Psoas muscle (tissue), 8 donors: ENCODE measurements at places on chromosomes 2 and 18. TPM values are rescaled to one million over a fixed set of nuclear protein-coding genes. Genes with fewer than 3 reads are reported as not detected.

The MC4R gene
- total RNA-seq = not detected

The VSNL1 gene
- total RNA-seq = not detected

The OST4 gene
- 186 TPM for total RNA-seq

The DYNC2LI1 gene
- total RNA-seq = 9.2 TPM

The LYPD6 gene
- not detected for total RNA-seq

The CNGA3 gene
- not detected for total RNA-seq

GRCh38 chr18:26255695-26256622 is 29.7 kb downstream of the TAF4B start:
- H3K27ac ChIP-seq = peak overlapping the region; percentile 2
- H3K4me1 ChIP-seq = peaks cover 17% of the 10 kb centered on the region
- H3K27me3 ChIP-seq = no peaks in the 10 kb centered on the region
- no peak for DNase-seq

GRCh38 chr18:26948703-26949102 is 83.2 kb upstream of the AQP4 start:
- H3K27me3 ChIP-seq = no peaks in the 10 kb centered on the region
- no peaks in the 10 kb centered on the region for H3K4me1 ChIP-seq
- H3K36me3 ChIP-seq = no peaks in the 10 kb centered on the region
- DNase-seq = no peak

DNA sequence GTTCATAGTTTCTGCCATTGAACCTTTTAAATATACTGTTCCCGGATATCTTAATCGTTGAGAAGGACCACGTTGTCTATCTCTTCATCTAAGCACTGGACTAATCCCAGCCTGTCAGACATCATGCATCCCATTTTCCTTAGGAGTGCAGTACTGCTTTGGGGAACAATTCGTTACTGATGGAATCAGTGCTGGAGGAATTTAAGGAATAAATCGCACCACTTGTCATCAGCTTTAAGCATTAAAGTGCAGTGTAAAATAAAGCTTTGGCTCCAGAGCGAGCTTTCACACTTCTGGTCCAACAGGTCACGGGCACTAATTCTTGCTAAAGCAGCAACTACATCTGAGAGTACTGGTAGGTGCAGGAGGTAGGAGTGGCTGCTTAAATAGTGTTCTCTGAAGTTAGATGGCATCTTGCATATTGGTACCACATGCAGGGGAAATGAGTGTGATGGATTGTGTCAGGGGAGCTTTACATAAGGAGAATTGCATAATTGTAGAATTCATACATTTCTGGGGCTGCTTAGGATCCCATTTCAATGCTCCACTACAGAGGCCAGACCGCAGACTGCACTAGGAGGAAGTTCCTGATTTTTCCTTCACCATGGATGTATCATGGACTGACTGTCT is 105.7 kb upstream of the RASGRP3 start:
- H3K4me3 ChIP-seq = no peak overlapping the region
- H3K27me3 ChIP-seq = no peaks in the 10 kb centered on the region
- no peak overlapping the region for H3K27ac ChIP-seq
- no peaks in the 10 kb centered on the region for H3K36me3 ChIP-seq

- DNase-seq = peak; percentile 77
- no peaks in the 10 kb centered on the region for H3K36me3 ChIP-seq
- peak overlapping the region; percentile 44 for H3K27ac ChIP-seq
- peaks cover 7% of the 10 kb centered on the region for H3K4me1 ChIP-seq
- H3K4me3 ChIP-seq = peak overlapping the region; percentile 36
These were observed 8.5 kb downstream of the RAB17 start for GRCh38 chr2:237581751-237582746.

GRCh38 chr2:27959496-27959895 is 69.0 kb downstream of the BABAM2 start:
- H3K4me3 ChIP-seq = no peak overlapping the region
- no peak overlapping the region for H3K27ac ChIP-seq

GRCh38 chr2:42337356-42337820 is 23.6 kb downstream of the COX7A2L start:
- H3K36me3 ChIP-seq = peaks cover 7% of the 10 kb centered on the region
- H3K4me3 ChIP-seq = no peak overlapping the region

DNA sequence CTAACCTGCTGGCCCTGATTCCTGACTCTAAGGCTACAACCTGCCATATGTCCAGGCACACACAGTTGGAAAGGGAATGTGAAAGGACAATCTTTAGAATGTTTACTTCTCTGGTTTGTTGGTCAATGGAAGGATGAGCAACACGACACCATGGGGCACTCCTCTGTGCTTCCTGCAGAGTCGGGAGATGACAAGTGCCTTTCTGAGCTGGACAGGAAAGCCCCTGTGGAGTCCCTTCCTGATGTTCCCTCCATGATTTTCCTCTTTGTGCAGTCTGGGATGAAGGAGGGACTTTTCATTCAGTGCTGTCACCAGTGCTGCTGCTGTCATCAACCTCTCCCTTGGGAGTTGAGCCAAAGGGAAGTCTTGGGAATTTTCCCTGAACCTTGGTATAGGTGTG is 22.6 kb upstream of the SERPINB7 start:
- H3K27ac ChIP-seq = no peak overlapping the region
- no peaks in the 10 kb centered on the region for H3K4me1 ChIP-seq
- H3K36me3 ChIP-seq = no peaks in the 10 kb centered on the region
- DNase-seq = no peak
- H3K27me3 ChIP-seq = no peaks in the 10 kb centered on the region

DNA sequence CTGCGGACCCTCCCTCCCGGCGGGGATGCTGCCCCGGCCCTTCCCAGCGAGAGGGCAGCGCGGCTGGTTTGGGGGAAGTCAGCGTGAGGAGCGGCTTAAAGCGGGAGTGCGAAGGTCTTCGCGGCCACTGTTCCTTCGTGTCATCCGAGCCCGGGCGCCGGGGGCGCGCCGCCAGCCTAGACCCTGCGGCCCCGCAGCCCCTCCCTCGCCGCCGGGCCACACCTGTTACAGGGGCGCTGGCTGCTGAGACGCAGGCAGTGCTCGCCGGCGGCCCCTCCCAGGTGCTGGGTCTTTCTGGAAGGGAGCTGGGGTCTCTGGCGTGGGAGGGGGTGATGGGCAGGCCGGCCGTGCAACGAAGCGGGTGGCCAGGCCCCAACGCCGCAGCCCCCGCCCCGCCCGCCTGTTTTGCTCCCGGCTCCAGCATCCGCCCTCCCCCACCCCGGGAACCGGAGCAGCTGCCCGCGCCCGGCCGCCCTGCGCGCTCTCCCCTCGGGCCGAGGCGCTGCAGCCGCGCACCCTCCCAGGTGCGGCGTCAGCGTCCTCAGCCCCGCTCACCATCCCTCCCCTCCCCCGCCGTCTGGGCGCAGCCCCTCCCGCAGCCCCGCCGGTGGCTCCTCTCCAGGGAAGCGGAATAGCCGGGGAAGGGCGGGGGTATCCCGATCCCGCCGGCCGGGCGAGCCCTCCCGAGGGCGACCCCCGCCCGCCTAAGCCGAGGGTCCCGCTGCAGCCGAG is 727 bp downstream of the KIF1A start:
- H3K36me3 ChIP-seq = no peaks in the 10 kb centered on the region
- DNase-seq = no peak
- H3K4me3 ChIP-seq = peak overlapping the region; percentile 51
- H3K27ac ChIP-seq = no peak overlapping the region
- peaks cover 3% of the 10 kb centered on the region for H3K4me1 ChIP-seq

DNA sequence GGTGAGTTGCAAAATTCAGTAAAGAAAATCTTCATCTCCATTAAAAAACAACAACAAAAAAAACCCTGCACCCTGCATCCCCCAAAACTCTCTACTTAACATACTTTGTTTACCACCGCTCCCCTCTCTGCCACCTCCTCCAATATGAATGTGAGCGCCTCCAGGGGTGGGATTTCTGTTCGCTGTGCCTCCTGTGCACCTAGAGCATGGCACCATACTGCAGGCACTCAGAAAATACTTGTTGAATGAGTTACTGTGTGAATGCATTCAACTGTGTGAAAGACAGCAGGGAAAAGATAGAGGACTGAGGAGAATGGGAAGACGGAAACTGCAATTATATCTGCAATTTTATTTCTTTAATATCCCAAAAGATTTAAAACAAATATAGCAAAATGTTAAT is 4.5 kb downstream of the CEBPZ start:
- H3K27ac ChIP-seq = no peak overlapping the region
- peaks cover 13% of the 10 kb centered on the region for H3K36me3 ChIP-seq
- DNase-seq = no peak
- H3K4me3 ChIP-seq = no peak overlapping the region
- no peaks in the 10 kb centered on the region for H3K27me3 ChIP-seq
- H3K4me1 ChIP-seq = peaks cover 23% of the 10 kb centered on the region
